ENCODE measurements at places on chromosomes 3 and 15. TPM values are rescaled to one million over a fixed set of nuclear protein-coding genes. Genes with fewer than 3 reads are reported as not detected.

DNA sequence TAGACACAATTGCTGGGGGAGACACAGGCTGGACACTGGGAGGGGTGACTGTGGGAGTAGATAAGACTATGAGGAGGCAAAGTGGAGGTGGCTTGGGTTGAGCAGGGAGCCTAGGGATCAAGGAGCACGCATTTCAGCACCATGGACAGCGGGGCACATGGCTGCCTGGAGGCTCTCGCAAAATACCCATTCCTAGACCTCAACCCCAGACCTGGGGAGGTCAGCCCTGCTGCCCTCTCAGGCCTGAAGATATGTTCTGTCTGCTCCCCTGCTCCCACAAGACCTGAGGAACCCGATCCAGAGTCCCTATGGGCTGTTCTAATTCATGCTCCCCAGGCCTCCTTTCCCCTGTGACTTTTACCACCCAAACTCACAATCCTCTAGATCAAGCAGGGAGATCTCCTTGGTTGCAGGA, 16.0 kb upstream of the CPEB1 start:
- DNase-seq: peak; percentile 57

- no peak for DNase-seq
Measured at GRCh38 chr3:152511904-152512303, 243.2 kb downstream of the MBNL1 start.

Gene C3orf49
- not detected for total RNA-seq

Gene PLS1
- 1.6 TPM for total RNA-seq

Gene ST8SIA2
- not detected for total RNA-seq
